Suprapubic skin (tissue), 4 donors: ENCODE measurements at places on chromosomes 3 and 15.

GRCh38 chr3:72872183-72872582 is 15.7 kb upstream of the GXYLT2 start:
- no peak for DNase-seq

DNA sequence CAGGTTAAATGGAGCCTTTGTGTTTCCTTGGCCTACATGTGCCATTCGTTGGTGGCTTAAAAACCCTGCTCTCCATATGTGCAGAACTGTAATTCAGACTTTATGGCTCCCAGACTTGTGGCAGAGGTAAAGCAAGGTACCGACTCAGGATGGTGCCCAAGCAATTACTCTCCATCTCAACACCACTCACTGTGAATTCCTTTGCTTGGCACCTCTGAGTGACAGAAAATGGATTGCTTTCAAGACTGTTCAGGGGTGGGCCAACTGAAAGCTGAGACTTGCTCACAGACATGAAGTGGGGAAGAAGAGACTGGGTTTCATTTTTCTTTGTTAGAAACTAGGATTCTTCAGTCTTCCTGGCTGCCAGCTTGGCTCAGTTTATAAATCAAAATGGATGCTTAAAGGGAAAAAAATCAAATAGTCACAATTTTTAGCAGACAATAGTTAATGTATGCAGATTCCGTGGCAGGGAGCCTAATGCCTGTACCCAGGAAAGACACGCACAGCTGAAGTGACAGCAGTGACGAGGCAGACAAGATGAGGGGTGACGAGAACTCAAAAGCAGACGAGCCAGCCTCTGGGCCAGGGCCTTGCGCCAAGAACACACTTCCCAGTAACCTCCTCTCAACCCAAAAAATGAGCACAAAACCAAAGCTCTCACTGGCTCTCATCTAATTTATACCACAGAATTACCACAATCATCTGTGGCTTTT is 207.9 kb upstream of the SLC2A2 start:
- no peak for DNase-seq

GRCh38 chr3:25831578-25831977 is 41.7 kb downstream of the OXSM start:
- DNase-seq = no peak

DNA sequence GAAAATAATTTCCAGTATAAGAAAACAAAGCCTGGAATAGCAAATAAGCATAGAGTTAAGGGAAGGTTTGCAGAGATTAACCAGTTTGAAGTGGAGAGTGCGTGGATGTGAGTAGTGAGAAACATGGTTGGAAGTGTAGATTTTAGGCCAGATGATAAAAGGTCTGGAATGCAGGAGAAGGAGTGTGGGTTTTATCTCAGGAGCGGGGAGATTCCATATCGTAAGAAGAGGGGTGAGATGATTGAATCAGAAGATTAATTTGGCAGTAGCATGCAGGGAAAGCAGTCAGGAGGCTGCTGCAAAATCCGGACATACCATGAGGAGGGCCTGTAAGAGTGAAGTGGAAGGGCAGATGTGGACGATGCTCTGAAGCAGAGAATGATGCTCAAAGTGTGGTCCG is 13.7 kb downstream of the PPARG start:
- DNase-seq = no peak

GRCh38 chr3:188229177-188229576 is 75.2 kb downstream of the LPP start:
- DNase-seq = no peak

- no peak for DNase-seq
Observed at GRCh38 chr3:194455481-194455880, 31.3 kb downstream of the ATP13A3 start.

- DNase-seq = no peak
Observed at GRCh38 chr15:85730001-85730820, 64.5 kb downstream of the KLHL25 start.

- DNase-seq = peak; percentile 82
Observed at GRCh38 chr15:85412956-85413854, 32.8 kb downstream of the AKAP13 start.

- DNase-seq = no peak
Observed at GRCh38 chr3:12638105-12638504, 25.8 kb downstream of the RAF1 start.

GRCh38 chr3:106299300-106300098 is 430.7 kb upstream of the CBLB start:
- DNase-seq = no peak

DNA sequence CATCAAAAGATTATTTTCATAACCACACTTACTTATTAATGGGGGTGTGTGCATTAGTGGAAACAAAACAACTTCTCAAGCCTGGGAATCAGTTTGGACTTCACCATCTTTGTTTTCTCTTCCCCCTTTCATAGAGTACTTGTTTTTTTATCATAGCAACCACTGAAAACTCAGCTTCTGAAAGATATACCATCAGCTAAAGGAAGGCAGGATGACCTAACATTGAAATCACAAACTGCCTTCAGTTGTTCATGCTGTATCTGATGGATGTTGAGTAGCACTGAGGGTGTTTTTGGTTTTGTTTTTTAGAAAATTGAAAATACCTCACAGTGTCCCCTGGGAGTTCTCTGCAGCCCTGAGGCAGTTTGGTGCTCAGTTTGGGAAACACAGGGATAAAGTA is 46.5 kb downstream of the NEK10 start:
- no peak for DNase-seq

- no peak for DNase-seq
Observed at GRCh38 chr3:149095487-149095886, 9.2 kb upstream of the HLTF start.

DNA sequence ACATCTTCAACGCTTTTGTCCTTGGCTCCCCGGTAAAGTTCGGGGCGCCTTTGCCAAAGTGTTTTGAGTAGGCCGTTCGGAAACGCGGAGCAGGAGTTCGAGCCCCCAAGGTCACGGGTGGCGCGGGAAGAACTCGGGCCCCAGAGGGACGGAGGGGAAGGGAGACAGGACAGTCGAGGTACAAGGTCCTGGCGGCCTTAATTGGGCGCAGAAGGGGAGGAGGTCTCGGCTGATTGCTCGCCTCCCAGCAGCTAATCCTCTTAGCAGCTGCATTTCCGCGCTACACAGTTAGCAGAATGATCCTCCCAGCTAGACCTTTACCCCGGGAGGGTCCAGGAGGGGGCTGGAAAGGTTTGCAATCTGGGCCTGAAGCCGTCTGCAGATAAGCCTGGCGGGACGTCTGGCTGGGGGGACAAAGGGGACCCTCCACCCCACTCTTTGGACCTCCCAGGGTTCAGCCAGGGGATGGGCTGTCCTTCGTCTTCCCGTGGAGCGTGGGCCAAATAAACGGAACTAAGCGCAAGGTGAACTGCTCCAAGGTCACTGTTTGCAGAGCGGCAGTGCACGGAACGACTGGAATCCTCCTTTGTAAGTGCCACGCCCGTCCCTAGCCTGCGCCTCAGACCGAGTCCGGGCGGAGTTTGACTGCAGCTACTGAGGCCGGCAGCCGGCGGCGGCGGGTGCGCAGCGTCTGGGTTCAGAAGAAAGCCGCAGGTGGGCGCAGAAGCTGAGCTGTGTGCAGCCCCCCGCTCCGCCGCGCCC is 7.2 kb downstream of the EOMES start:
- DNase-seq = no peak

DNA sequence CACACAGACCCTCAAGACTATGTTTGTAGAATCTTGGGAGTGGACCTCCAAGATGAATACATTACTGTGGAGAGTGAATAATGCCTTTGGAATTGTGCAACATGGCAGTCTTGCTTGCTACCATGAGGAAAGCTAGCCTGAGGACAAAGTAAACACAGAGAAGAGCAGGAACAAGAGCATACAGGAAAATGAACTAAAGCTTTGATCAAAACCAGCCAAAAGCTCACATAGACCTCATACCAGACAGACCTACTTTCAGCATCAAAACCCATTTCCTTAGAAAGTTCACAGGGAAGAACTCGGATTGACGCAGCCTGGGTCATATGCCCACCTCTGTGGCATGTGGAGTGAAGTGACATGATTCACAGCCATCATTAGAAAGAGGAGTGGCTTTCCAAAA is 3.3 kb upstream of the RAB8B start:
- DNase-seq = no peak

GRCh38 chr3:128493570-128494366 is 767 bp upstream of the GATA2 start:
- peak; percentile 60 for DNase-seq

GRCh38 chr15:48507416-48508065 is 138.0 kb downstream of the FBN1 start:
- no peak for DNase-seq

GRCh38 chr3:194782698-194783404 is 97.2 kb downstream of the FAM43A start:
- DNase-seq = no peak

GRCh38 chr15:62881056-62881455 is 161.5 kb upstream of the TPM1 start:
- no peak for DNase-seq

DNA sequence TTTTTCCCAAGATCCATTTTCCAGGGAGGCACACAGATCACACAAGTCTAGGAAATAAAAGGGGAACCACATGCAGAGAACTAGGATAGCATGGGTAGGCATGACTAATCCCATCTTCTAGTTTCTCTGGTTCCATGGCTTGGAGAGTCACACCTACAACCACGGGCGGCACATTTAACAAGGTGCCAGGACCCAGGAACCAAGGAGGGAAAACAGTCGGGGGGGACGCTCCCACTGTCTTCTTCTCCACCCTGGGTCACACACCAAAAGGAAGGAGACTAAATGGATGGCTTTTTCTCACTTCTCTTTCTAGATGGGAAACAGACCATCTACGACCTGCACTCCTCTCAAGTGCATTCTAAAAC is 4.6 kb upstream of the SMCO1 start:
- no peak for DNase-seq

- DNase-seq = no peak
Observed at GRCh38 chr3:186824430-186825139, 17.9 kb upstream of the ADIPOQ start.

DNA sequence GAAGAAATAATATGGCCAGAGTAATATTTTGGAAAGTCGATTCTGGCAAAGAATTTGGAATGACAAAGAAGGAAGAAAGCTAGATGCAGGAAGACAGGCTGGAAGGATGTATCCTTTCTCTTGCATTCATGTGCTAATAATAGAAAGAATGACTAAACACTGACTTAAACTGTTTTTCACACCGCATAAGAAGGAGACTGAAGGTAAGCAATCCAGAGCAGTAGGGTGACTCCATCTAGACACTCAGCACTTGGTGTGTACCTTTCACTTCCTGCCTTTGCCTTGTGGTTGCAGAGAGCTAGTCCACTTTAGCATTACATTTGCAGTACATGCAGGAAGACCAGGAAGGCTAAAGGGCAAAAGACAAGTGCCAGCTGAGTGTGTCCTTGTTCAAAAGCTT is 234.6 kb downstream of the RBMS3 start:
- no peak for DNase-seq

GRCh38 chr3:188562144-188562543 is 408.2 kb downstream of the LPP start:
- no peak for DNase-seq

DNA sequence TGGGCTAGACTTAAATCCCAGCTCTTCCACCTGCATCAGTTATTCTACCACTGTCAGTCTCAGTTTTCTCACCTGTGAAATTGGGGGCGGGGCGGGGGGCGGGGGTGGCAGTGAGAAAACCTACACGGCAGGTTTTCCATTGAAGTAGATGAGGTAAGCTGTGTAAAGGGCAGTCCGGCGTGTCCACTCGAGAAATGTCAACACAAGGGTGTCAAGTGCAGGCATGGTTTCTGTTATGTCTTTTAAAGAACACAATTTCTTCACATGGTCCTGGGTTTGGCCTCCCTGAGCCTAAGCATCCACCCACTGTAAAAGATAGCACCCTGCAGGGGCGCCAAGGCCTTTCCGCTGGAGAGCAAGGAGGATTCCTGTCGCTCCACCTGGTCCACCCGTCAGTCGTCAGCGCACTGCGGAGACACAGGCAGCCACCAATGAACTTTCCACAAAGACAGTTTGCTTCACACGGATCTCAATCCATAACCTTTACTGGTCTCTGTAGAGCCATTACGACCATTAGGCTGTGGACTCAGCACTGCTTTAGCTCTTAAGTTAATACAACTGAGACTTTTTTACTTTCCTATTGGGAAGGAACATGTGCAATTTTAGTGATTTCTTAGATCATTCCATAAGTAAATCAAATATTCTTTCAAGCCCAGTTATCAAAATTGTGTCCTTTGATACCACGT is 99.5 kb upstream of the FOXB1 start:
- no peak for DNase-seq

DNA sequence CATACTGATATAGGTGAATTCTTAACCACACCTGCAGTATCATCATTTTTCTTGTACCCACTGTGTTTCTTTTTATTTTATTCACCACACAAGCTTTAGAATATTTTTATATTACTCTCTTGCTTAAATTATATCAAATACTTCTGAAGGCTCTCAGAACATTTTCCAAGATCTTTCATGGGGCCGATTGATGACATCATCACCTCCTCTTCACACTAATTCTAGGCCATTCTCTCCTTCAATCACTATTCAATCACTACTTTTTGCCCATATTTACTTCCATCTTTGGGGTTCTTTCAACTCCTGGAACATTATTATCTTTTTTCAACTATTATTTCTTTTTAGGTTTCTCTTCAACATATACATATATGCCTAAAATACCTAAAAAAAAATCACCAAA is 1438.8 kb upstream of the ALCAM start:
- DNase-seq = no peak

- no peak for DNase-seq
Observed at GRCh38 chr3:161689584-161690298, 193.1 kb downstream of the OTOL1 start.

DNA sequence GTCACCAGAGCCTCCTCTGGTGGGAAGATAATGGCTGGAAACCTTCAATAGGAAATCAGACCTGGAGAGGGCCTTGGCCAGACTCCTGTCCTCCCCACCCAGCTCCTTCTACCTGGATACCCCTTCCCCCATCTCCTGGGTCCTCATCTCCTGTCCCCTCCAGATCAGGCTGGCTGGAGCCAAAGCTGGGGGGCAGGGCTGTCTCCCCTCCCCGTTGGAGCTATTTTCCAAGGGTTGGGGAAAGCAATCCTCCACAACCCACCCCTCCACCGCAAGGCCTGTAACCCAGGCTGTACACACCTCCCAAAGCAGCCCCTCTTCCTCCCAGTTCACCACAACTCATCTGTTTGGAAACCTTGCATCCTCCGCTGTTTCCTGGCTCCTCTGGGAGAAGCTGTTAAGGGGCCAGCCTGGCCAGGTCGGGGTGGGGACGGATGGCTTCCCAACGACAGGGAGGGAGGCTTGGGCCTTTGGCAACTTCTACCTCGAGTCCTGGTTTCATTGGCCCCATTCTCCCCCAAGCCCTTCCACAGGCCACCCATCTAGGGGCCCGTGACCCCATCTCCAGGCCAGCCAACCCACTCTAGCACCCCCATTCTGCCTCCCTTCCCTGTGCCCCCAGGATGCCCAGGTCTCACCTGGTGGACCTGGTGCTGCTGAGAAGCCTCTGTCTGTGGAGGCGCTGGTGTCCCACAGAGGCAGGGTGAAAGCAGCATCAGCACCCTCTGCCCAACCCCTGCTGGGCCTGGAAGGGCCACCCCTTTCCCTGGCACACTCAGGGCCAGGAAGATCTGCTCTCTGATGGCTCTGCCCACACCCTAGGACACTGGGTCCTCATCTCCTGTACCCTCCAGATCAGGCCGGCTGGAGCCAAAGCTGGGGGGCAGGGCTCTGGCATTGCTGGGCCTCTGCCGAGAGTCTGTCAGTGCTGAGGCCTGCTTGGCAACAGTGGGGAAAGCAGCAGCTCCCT is 22.1 kb upstream of the GOLGA6C start:
- DNase-seq = peak; percentile 50

GRCh38 chr3:121155028-121155427 is 247.0 kb downstream of the STXBP5L start:
- DNase-seq = no peak
